ENCODE measurements at places on chromosomes 13 and 19.
A peak's percentile ranks its signal among the peaks of the same experiment; 100 is the strongest.

GRCh38 chr13:110630566-110631119 lies 15.3 kb downstream of the NAXD start:
- no peak for DNase-seq

- no peak for DNase-seq
Measured at GRCh38 chr19:3420909-3421619, 54.7 kb downstream of the NFIC start.

DNA sequence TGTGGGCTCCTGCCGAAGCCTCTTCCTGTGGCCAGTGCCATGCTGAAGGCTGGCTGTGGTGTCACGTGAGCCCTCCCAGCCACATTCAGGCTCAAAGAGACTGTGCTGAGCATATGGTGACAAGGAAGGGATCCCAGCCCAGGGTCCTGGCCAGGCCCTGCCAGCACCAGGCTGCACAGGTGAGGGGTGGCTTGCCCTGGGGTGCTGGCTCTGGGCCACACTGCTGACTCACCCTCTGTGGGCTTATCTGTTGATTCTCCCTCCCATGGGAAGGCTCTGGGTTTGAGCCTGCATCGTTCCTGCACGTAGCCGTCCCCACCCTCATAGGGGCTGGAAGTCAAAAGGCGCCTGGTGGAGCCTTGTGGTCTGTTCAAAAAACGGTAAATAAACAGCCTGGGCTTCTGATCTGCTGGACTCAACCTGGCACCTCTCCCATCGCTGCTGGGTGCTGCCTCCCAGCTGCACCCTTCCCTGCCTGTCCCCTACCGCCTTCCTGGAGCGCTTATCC lies 31.1 kb downstream of the DNM2 start:
- no peak for DNase-seq

- DNase-seq: no peak
Measured at GRCh38 chr13:110121422-110122083, 185.4 kb downstream of the COL4A1 start.

DNA sequence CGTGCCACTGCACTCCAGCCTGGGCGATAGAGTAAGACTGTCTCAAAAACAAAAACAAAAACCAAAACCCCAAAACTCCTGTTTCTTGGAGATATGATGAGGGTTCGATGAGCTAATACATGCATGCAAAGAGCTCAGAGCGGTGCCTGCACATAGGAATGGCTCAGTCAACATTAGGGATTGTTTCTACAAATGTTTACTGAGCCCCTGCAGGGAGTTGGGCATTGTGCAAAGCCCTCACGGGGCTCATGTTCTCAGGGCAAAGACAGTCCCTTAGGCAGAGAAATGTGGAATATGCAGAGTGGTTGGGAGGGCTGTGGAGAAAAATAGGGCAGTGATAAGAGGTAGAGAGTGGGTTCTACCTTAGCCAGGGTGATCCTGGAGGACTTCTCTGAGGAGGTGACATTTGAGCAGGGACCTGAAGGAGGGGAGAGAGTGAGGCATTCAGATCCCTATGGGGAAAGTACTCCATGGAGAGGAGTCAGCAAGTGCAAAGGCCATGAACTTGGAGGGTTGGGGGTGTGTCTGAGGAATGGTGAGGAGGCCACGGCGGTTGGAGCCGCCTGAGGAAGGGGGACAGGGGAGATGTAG lies 1.5 kb upstream of the EHD2 start:
- DNase-seq: no peak

- DNase-seq: no peak
Measured at GRCh38 chr13:46531953-46532352, 21.0 kb upstream of the LRCH1 start.

DNA sequence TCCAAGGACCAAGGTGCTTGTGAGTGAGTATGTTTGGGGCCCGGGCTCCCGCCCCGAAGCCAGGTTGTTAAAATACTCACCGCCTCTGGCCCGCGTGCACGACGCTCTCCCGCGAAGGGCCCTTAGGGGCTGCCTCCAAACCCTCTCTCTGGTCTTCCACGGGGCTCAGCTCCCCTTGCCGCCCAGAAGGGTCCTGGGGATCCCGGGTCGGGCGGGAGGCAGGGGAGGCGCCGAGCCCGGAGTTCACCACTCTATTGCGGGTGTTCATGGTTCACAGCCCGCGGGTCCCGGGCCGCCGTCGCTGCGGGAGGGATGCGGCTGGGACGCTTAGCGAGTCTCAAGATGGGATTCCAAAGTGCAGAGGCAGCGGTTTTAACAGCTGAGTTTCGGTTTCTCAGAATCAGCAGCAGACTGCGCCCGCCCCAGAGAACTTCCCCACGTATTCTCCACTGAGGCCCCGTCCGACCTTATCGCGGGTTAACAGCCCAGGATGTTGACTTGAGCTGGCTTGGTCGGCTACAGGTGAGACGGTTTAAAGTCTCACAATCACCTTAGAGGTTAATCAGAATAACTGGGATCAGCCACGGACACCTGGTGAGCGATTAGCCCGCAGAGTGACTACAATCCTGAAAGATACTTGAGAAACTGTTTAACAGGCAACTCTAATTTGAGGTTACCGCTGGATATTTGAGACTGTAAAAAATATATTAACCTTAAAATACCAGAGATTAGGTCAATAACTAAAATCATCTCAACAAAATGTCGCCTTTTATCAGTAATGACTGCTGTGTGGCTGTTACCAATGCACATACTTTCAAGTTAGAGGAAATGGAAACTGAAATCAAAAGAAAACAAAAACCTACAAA lies at the start of gene EPSTI1:
Gene EPSTI1, minus strand, starts transcription at position 344 of the 866 bp plus-strand sequence. Its CDS starts 76 bp downstream, at position 268.
- peak; percentile 79 for DNase-seq

GRCh38 chr13:67791047-67791446 lies 560.9 kb upstream of the PCDH9 start:
- DNase-seq: no peak

DNA sequence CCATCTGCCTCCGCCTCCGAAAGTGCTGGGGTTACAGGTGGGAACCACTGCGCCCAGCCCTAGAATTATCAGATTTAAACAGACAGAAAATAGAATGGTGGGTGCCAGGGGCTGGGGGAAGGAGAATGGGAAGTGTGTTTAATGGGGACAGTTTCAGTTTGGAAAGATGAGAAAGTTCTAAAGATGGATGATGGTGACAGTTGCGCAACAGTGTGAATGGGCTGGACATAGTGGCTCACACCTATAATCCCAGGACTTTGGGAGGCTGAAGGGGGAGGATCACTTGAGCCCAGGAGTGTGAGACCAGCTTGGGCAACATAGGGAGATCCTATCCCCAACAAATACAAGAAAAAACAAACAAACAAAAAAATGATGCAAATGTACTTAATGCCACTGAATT lies 15.9 kb downstream of the KANK2 start:
- no peak for DNase-seq

- DNase-seq: no peak
Measured at GRCh38 chr13:75399879-75400217, 82.1 kb downstream of the TBC1D4 start.

DNA sequence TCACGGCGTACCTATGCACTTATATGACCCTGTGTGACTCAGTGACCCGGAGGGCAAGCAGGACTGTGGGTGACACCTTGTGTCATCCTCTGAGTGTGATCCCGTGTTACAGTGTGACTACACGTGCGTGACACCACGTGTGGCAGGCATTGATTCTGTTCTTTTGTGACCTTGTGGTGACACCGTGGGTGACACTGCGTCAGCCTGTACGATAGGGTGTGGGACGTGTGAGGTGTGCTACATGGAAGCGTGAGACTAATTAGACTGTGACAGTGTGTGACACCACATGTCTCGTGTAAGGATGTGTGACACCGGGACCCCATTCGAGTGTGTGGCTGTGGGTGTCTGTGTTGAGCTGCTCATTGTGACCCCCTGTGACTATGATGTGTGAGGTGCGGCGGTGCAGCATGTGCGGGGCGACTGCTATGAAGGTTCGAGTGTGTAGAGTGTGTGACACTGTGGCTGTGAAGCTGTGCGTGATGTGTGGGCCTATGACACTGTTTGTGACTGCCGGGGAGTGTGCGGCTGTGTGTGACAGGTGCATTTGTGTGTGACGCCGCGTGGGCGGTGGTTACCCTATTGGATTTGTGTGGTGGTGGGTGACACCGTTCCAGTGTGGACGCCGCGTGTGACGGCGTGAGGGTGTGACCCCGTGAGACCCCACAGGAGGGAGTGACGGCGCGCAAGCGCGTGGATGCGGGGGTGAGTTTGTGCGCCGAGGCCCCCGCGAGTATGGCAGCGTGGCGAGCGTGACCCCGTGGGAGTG lies 399 bp upstream of the SPTBN4 start:
- DNase-seq: peak; percentile 18
